ENCODE measurements at places on chromosomes 1 and 21.

- no peak for DNase-seq
Measured at GRCh38 chr1:156464335-156464734, 36.2 kb downstream of the MEF2D start.

DNA sequence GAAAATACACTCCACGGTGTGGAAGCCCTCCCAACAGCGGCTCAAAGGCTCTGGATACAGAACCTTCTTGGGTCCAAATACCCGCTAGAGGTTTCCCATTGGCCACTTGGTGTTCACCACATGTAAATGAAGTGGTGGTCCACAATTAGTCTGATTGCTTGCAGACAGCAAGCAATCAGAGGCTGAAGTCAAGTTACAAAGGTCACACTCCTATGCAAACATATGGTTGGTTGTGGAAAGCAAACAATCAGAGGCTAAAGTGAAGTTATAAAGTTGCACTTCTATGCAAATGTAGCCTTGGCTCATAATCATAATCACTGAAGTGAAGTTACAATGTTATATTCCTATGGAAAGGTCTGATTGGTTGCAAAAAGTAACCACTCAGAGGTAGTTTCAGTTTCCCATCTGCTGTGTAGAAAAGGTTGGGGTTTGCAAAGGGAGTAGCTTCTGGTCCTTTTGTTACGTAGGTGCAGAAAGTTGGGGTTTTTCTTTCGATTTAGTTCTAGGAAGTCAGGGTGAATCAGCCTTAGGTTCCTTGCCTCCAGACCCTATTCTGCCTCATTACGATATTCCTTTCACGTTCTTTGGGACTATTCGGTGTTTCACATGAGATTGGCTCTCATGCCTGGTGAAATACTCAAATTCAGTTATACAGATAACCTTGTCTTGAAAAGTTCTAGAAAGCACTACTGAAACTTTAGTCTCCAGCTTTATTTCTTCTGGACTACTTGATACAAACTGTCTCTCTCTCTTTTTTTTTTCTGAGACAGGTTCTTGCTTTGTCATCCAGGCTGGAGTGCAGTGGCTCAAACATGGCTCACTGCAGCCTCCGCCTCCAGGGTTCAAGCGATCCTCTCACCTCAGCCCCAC, 36.7 kb upstream of the MTF2 start:
- DNase-seq = peak; percentile 85

- DNase-seq = no peak
Measured at GRCh38 chr1:180773210-180773865, 139.4 kb upstream of the KIAA1614 start.

GRCh38 chr1:53513846-53514245, 54.6 kb downstream of the DMRTB1 start:
- DNase-seq = no peak

DNA sequence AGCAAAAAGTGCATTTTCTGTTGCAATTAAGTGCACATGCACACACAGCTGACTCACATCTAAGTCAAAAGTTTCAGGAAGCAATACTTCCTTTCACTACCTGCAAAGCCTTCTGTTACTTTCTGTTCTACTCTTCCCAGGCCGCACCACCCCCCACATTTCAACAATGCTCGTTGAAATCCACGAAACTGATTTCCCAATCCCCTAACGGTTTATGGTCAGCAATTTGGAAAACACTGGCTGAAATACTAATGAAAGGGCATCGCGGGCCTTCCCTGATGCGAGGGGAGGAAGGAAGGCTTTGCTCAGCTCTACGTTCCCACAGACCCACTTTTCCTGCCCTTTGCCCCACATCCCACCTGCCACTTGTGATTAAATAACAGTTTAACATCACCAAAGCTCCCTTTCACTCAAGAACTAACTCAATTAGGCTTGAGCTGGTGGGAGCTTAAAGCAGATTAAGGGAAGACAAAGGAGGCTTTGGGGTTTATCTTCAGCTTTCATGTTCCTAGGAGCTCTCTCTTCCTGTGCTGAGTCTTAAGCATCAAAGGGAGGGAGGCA, 243.2 kb upstream of the RAB4A start:
- peak; percentile 27 for DNase-seq

DNA sequence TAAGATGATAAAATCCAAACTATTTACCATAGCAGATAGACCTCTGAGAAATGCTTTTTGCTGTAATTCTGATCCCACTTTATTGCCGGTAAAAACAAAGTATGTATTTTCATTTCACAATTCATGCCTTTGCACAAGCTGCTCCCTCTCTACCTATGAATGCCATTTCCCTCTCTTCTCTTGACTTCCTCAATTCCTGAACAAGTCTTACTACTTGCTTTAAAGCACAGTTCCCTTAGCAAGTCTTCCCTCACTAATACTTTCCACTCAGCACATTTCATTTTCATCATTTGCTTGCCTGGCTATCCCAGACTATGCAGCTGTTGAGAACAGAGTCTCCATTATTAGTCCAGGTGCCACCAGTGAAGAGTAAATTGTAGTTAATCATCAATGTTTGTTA, 13.8 kb downstream of the GPATCH2 start:
- no peak for DNase-seq

- DNase-seq = peak; percentile 21
Measured at GRCh38 chr1:184889902-184890301, 84.4 kb downstream of the NIBAN1 start.

- no peak for DNase-seq
Measured at GRCh38 chr1:223551610-223552009, 113.9 kb downstream of the CAPN8 start.

DNA sequence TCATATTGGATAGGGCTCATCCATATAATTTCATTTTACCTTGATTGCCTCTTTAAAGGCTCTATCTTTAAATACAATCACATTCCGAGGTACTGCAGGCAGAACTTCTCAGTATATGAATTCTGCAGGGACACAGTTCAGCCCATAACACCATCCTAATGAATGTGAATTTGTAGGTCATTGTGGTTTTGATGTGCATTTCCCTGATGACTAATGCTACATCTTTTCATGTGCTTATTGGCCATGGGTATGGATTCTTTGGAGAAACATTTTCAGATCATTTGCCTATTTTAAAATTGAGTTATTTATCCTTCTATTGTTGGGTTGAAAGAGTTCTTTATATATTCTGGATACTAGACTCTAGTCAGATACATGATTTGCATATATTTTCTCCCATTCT, 9.6 kb upstream of the RPS6KC1 start:
- DNase-seq = no peak

GRCh38 chr1:192601567-192601966, 26.0 kb downstream of the RGS1 start:
- no peak for DNase-seq

DNA sequence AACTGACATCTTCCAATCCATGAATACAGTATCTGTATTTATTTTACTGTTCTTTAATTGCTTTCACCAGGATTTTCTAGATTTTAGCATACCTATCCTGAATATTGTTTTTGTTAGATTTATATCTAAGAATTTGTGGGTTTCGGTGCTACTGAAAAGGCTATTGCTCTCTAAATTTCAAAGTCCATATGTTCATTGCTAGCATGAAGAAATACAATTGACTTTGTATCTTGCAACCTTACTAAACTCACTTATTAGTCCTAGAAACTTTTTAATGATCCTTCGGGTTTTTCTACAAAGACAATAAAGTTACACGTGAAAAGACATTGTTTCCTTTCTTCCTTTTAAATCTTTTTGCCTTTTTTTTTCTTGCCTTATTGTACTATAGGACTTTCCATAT, 12.9 kb upstream of the HIVEP3 start:
- no peak for DNase-seq

DNA sequence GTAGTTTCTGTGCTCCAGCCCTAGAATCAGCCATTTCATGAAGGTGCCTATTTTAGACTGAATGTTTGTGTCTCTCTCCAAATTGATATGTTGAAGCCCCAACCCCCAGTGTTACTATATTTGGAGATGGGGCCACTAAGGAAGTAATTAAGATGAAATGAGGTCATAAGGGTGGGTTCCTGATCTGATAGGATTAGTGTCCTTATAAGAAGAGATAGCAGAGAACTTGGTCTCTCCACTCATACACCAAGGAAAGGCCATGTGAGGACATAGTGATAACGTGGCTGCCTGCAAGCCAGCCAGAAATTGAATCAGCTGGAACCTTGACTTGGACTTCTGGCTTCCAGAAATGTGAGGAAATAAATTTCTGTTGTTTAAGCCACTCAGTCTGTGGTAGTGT, 12.3 kb downstream of the RAVER2 start:
- no peak for DNase-seq

GRCh38 chr1:223755992-223756775, 43.8 kb downstream of the CAPN2 start:
- DNase-seq = no peak

DNA sequence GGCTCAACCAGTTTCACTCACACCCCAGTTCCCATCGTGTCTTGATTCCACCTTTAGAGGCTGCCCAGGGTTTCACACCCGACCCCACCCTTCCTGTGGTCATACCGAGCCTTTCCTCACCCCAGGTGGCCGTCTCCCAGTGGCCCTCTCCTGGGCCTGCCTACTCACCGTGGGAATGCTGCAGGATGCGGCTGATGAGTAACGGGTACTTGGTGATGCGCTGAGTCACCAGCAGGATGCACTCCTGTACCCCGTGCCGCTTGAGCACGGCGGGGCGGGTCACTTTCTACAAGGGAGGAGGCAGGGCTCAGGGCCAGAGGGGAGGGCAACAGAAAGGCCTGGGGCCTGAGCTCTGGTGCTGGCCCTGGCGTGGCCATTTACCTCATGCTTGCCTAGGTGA, 16.4 kb downstream of the ARHGEF2 start:
- no peak for DNase-seq

GRCh38 chr1:212147581-212148033, 112.1 kb downstream of the DTL start:
- no peak for DNase-seq

DNA sequence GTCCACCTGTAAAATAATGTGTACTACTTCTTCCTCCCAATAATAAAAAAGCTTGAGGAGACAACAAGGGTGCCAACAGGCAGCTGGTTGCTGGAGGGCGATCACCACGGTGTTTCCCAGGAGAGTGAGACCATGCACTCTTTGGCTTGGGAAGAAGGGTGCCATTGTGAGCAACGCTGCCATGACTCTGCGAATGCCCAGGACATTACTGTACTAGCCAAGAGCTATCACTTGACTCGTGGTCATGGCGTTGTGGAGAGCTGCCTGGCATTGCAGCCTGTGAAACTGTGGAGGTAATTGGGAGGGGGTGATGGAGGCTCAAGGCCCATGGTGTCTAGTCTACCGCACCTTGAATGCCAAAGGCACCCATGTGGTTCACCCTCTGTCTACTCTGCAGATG, 14.6 kb upstream of the PRMT2 start:
- no peak for DNase-seq

- DNase-seq = no peak
Measured at GRCh38 chr1:232059726-232060374, 433.3 kb downstream of the DISC1 start.

- DNase-seq = peak; percentile 1
Measured at GRCh38 chr1:226185141-226186036, 1.2 kb downstream of the ACBD3 start.

- no peak for DNase-seq
Measured at GRCh38 chr1:70963374-70963773, 84.2 kb downstream of the PTGER3 start.

GRCh38 chr1:15958793-15959192, 17.1 kb downstream of the ZBTB17 start:
- no peak for DNase-seq

- DNase-seq = peak; percentile 52
Measured at GRCh38 chr21:14526836-14527695, 19.0 kb downstream of the SAMSN1 start.

DNA sequence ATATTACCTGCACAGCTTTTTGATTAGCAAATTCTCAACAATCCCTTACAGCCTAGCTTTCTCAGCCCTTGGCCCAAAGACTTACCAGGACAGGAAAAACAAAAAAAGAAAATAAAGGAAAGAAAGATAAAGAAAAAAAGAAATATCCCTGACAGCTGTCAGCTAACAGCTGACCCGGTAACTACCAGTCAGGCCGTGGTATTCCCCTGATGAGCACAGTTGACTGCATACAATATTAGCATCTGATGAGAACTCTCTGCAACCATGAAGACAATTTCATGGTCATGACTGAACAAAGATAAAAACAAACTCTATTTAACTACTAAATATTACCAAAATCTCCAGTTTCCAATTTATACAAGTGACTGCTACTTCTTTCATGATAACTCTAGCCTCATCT, 798.8 kb downstream of the PLA2G4A start:
- no peak for DNase-seq

GRCh38 chr1:21334214-21335087, 44.2 kb upstream of the ECE1 start:
- DNase-seq = peak; percentile 92

- no peak for DNase-seq
Measured at GRCh38 chr1:34529935-34530859, 224.7 kb upstream of the GJB5 start.

GRCh38 chr1:43453442-43454269, at the start of gene HYI:
TSS of gene HYI (minus strand) at chr1:43453931. CDS start at chr1:43453793, 138 bp downstream.
- peak; percentile 71 for DNase-seq

GRCh38 chr1:155938220-155938627, 3.2 kb upstream of the RXFP4 start:
- peak; percentile 71 for DNase-seq

All from CD4-positive, alpha-beta T cell treated with Interleukin-10 for 1 hour (primary cell).